ENCODE measurements at places on chromosomes 3 and 15.

- no peak for DNase-seq
Observed at GRCh38 chr3:124174910-124175874, 183.3 kb upstream of the ROPN1 start.

- no peak for DNase-seq
Observed at GRCh38 chr15:75827691-75828090, 15.6 kb upstream of the UBE2Q2 start.

GRCh38 chr3:184663756-184664155 lies 48.1 kb downstream of the MAGEF1 start:
- no peak for DNase-seq

DNA sequence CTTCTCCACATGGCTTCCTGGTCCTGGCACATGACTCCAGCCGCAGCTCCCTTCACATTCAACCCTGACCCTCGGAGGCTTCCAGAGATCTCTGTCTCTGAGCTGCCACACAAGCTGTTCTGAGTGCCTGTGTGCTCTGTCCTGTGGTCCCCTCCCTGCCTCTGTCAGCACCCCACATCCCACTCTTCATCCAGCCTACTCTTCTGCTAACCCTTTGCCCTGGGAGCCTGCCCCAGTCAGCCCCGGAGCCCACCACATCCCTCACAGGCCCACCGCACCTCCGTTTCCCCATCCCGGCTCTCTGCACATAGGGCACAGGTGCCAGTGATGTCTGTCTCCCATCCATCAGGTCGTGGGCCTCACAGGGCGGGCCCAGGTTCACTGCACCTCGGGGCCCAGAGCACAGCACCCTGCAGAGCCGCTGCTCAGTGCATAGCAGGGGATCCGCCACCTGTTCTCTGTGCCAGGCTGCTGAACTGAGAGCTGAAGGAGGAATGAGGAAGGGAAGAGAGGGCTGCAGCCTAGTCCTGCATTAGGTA lies 133.6 kb downstream of the UACA start:
- no peak for DNase-seq

GRCh38 chr15:90126596-90127435 lies 24.5 kb upstream of the IDH2 start:
- no peak for DNase-seq

DNA sequence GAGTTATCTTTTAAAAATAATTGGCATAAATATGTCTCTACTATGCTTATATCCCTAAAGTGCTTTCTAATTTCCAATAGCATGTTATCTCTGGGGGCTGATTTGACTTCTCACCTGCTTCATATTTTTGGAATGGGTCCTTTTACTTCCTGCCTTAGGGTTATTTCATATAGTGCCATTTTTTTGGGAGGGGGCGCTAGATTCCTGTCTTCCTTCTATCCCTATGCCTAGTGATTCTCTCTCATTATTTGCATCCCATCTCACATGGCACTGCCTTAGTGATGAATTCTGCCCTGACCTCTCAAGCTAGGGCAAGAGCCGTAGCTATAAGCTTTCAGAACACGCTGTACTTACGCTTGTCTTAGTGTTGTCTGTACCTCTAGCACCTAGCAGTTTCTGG lies 150.3 kb upstream of the SLITRK3 start:
- no peak for DNase-seq

- DNase-seq = no peak
Observed at GRCh38 chr15:89091627-89092220, 3.5 kb downstream of the ABHD2 start.

All from activated T-helper 1 cell treated with anti-CD3 and anti-CD28 coated beads, Interleukin-2, amount 50 U/mL, for 16 hours (primary cell).